ENCODE measurements at places on chromosomes 11 and 22.

DNA sequence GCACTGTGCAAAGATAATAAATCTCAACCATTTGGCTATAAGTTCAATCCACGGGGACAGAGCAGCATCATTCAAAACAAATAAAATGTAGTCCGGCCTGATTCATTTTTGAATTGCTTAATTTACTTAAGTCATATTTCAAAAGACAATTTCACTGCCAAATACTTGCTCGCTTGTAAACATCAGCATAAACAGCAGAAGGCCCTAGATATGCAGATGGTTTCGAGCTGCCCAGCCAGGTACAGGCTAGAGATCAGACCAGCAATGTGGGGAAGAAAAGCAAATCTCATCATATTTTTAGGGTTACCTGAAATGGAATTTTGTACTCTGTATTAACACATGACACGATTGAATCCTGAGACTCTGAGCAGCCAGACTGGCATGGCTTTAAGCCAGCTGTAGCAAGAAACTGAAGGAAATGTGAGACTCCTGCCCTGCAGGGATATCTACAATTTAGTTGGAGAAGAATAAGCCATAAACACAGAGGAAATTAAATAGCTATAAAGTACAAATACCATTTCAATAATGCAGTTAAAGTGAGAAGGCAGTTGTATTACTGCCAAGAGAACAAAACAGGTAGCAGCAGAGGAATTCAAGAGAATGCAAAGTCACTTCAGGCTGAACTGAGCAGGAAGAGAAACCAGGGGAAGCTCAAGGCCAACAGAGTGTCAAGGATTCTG is 440.3 kb downstream of the ETS1 start:
- DNase-seq, result no peak

GRCh38 chr11:47225552-47226400 is 11.0 kb downstream of the DDB2 start:
- no peak for DNase-seq

- DNase-seq, result no peak
Observed at GRCh38 chr22:45703758-45704157, 32.1 kb downstream of the ATXN10 start.

DNA sequence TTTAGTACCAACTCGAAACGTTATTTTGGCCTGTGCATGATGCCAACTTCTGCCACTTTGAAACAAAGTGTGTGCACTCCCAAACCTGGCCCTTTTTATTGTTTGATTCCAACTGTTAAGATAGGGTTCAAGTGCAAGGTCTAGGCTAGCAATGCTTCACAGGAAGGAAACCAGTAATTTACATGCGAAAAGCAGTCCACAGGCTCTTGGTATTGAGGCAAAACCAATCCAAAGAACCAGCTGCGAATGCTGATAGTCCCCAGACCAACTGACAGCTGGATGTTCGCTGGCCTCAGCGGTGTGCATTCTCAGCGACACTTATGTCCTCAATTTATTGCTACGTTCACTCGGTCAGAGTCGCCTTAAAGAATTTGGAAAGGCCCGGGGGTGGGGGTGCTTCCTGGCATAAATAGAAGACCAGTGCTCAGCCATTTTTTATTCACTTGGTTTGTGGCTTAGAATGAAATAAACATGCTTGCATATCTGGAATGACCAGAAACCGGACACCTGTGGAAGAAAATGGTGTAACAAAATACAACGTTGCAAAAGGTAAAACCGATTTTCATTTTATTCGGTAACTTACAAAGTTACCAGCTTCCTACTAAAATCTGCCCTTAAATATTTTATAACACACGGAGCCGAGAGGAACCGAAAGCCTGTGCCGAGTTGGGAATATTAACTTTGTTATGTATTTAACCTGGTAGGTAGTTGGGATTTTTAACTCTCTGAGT is 1.6 kb downstream of the CPT1A start:
- no peak for DNase-seq

- DNase-seq, result no peak
Observed at GRCh38 chr11:60127311-60127811, 38.9 kb downstream of the MS4A2 start.

Measured in cortex of kidney (tissue), 1 donor.